ENCODE measurements at places on chromosomes 2 and 18.

GRCh38 chr2:190607014-190607597, 41.8 kb upstream of the NAB1 start:
- DNase-seq: no peak

- DNase-seq: no peak
These were observed 45.2 kb downstream of the UBXN4 start for GRCh38 chr2:135786823-135787222.

- no peak for DNase-seq
These were observed 61.4 kb downstream of the KCTD18 start for GRCh38 chr2:200448455-200448854.

- no peak for DNase-seq
These were observed 41.4 kb downstream of the WDR33 start for GRCh38 chr2:127769587-127769986.

- no peak for DNase-seq
These were observed 772.2 kb upstream of the CHAC2 start for GRCh38 chr2:52995424-52995823.

DNA sequence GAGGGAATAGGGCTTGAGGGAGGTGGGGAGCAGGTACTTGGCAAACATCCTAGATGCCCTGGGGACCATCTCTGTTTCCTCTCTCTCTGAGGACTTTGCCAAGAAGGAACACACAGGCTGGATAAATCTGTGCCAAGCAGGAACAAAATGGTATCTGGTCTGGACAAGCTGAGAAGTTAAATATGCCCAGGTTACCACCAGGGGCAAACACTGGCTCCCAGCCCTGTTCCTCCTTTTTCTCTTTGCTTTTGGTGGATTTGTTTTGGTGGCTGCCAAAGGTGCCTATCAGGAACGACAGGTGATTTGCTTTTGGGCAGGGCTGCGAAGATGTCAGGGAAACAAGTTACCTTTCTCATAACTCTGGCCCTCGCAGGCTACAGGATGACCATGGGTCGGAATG, 227.5 kb upstream of the SMAD2 start:
- no peak for DNase-seq

DNA sequence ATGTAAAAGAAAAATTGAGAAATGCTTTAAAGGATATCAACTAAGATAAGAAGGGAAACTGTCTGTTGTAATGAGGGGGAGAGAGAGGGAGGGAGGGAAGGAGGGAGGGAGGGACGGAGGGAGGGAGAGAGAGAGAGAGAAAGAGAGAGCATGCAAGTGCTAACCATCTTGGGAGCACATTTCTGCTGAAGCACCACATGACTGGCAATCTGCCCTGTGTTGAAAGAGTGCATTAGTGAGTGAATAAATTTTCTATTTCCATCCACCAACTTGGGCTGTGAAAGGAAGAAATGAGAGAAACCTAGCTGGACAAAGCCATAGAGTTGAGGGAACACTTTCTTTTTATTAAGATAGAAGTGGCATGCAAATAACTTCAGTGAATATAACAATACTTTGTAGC, 110.7 kb downstream of the TMX3 start:
- no peak for DNase-seq

- no peak for DNase-seq
These were observed 39.8 kb upstream of the AAK1 start for GRCh38 chr2:69683170-69683971.

- DNase-seq: no peak
These were observed 247.1 kb upstream of the SALL3 start for GRCh38 chr18:78732273-78733210.

DNA sequence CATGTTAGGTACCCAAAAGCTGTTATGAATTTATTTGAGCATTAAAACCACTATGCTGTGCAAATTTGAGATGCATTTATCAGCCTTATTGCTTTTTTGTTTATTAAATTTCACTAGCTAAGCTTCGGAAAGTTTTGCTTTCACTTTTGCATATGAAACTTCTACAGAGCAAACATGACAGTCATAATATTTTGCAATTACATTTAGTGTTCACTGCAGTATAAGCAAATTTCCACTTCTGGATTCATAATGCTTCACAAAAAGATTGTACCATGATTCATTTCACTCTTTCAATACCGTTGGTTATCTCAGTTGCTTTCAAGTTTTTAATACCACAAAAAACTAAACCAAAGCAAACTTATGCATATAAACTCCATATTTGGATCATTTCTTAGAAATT, 228.7 kb upstream of the SLC8A1 start:
- DNase-seq: no peak

GRCh38 chr2:176464886-176465564, 195.8 kb downstream of the MTX2 start:
- DNase-seq: no peak

DNA sequence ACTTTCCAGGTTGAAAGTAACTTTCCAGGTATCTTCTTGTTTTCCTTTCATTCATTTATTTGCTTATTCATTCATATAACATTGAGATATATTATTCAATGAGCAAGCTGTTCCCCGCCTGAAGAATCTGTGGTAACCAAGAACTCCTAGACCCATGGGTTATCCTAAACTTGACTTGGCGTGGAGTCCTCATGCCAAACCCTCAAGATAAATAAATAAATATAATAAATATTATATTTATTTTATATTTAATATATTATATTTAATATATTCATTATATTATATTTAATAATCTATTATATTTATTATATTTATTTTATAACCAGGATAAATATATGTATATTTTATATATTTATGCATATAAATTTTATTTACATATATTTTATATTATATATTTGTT, 674.8 kb downstream of the SUCLG1 start:
- no peak for DNase-seq

- DNase-seq: no peak
These were observed 28.8 kb upstream of the CBLN2 start for GRCh38 chr18:72572896-72573295.

- peak; percentile 37 for DNase-seq
These were observed 51.4 kb upstream of the MRPL33 start for GRCh38 chr2:27720004-27720551.

DNA sequence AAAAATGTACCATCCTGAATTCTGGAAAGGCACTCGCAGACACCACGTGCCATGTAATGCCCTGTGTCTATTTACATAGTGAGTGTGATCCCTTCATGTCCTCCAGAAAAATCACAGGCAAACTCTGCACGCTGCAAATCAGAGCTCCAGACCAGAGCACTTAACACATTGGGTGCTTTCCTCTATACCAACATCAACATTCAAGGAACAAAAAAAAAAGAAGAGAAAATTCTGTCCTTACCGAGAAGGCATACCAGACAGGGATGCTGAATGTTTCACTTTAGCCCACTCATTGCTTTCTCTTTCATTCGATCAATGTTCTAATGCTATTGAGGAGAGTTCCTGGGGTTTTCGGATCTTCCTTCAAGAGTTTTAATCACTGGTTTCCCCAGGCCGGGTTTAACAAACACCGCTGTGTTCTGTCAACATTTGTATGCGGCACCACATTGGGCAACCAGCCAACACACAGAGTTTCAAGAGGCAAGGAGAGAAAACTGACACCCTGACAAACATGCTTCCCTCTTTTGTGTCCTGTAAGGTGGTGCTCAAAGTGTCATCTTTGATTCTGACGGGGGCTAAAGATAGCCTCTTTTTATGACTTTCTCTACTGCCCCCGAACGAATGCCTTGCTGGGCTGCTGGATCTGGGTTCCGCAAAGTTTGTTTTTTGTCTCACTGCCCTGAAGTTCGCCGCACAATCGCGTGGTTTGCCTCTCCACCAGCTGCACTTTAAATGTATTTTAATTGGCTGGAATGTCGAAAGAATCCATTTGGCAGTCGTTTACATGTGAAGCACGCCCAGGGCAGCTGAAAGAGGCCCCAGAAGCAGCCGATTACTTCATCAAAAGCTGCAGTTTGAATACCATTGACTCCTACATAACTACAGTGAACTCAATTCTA, 106.4 kb upstream of the NCKAP5 start:
- no peak for DNase-seq

GRCh38 chr2:122704109-122704563, 948.7 kb downstream of the TSN start:
- DNase-seq: no peak

DNA sequence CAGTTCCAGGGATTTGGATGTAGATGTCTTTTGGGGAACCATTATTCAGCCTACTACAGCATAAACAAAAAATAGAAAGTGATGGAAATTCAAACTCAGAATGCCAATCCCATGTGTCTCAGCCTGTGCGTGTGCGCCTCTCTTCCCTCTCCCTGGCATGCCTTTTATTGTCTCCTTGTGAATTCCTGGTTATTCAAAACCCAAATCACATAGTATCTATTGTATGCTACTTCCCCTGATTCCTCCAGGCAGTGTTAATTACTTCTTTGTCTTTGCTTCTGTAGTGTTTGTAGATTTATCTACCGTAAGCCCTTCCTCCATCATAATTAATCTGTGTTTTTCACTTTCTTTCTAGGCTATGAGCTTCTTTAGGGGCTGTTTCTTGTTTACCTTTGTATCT, 38.9 kb downstream of the RHBDD1 start:
- no peak for DNase-seq

GRCh38 chr2:190649798-190650390, 1.0 kb downstream of the NAB1 start:
- DNase-seq: no peak

DNA sequence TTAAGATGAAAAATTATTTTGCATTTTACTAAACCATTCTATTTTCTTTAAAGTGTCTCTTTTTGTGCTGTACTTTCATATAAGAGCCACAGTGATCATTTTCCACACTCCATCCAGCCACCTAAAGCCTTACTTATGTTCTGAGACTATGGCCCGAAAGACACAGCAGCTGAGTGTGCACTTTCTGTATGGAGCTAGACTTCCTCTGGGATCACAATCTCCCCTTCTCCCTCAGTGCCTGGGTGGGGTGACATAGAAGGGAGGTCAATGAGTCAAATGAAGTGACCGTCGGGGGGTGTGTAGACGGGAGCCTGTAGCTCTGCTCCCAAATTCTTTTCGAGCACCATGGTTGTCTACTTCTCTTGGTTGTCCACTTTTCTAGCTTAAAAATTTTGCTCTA, 97.8 kb upstream of the ARL4C start:
- no peak for DNase-seq

DNA sequence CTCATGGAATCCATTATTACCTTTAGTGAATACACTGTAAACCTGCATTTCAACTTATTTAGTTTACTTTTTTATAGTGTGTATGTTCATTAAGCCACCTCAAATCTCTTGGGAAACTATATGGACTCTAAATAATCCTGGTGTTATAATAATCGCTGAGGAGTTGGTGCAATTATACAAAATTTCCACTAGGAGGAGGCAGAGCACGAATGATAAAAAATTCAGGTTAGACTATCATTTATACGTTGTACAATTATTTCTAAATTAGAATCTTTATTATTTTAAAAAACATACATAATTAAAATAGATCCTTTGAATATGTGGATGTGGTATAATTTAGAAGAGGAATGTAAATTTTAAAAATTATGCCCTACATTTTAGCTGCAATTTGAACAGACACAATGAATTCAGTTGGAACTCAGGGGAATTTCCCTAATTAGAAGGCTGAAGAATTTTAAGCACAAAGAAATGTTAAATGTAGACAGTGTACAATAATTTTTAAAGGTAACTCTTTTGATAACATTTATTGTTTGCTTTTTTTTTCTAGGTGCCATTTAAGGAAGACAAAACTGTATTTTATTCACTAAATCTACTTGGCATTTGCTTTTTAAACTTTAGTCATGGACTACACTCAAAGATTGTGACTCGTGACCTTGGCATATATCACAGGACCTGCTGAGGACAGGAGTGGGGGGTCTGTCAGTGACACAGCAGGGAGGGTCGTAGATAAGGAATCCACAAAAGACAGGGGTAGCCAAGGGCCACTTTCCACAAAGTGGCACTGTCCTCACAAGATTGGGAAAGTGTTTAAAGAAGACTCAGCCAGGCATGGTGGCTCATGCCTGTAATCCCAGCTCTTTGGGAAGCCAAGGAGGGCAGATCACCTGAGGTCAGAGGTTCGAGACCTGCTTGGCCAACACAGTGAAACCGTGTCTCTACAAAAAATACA, 45.5 kb downstream of the RAB12 start:
- peak; percentile 31 for DNase-seq

GRCh38 chr18:71630696-71631095, 913.4 kb downstream of the CBLN2 start:
- no peak for DNase-seq

DNA sequence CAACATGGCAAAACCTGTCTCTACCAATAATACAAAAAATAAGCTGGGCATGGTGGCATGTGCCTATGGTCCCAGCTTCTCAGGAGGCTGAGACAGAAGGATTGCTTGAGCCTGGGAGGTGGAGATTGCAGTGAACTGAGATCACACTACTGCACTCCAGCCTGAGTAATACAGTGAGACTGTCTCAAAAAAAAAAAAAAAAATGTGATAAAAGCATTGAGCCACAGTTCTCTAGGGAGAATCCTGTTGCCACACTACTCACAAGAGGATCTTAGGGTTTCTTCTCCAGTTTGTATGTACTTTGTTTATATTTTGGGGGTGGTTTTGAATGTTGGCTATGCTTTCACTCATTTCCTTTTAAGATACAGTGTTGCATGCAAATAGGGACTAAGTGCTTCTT, 62.0 kb downstream of the TMEM185B start:
- DNase-seq: no peak
